HEK293T (cell line): ENCODE measurements at places on chromosomes 6 and 20.

DNA sequence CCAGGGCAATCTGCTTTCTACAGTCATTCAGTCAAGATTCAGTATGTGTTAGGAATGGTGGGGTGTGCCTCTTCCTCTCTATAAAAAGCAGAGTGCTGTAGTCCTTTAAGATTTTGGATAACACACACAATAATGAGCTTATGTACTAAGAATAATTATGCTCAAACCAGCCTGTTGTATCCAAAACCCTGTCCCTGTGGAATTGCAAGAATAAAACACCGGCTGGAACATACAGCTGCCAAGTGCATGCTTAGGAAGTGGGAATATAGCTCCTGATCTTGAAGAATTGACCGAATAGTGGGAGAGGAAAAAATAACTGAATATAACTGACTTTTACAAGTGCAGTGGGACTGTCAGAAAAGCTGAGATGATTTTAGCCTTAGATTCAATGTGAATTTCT lies 979 bp upstream of the MOCS1 start:
- DNase-seq: no peak

DNA sequence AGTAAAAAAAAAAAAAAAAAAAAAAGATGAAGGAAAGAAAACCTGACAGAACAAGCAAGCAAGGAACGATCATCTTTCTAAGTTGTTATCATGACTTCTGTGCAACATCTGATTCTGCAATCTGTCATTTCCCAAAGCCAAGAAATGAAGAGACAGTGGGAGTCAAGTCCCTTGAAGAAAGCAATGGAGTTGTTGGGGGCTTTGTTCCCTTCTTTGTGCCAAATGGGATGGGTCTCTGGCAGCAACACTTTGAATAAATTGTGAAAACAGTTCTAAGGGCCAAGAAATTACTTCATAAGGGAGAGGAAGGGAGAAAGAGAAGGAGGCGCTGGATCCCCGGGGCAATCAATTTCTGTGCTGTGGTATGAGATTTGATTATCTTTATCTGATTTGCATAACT lies 33.3 kb upstream of the RSPO3 start:
- DNase-seq: no peak

- DNase-seq: no peak
Observed at GRCh38 chr6:40244699-40245098, 310.4 kb upstream of the MOCS1 start.

DNA sequence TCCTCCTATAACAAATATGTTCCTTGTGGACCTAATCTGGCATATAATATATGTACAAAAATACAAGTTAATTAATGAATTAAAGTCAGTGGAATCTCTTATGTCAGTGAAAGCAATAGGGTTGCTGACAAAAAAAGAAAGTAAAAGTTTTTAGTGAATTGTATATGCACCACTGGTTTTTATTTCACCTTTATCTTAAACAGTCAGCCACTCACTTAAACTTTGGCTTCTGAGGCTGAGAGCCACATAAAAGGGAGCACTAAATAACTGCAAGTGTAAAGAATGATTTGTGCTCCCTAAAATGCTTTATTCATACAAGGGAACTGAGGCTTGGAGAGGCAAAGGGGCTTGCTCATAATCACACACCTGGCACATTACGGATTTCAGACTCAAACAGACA lies 9.9 kb upstream of the F13A1 start:
- no peak for DNase-seq

DNA sequence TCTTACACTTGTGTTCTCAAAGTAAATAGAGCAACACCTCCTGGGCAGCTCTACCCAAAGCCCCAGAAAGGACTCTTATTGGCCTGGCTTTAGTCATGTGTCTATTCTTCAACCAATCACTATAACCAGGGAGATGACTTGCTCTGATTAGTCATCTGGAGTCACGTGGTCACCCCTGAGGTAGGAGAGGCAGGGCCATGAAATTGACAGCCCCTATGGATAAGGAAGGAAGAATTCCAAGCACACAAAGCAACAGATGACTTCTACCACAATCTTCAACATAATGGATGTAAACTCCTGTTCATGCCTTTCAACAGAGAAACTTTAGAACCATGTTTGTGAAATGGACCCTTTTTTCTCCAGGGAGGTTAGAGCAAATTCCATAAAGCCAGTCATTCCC lies 24.6 kb upstream of the EYA2 start:
- no peak for DNase-seq

GRCh38 chr20:23145281-23145700 lies 59.2 kb upstream of the CD93 start:
- DNase-seq: no peak

GRCh38 chr6:81753711-81754577 lies 1.5 kb upstream of the TENT5A start:
- DNase-seq: peak; percentile 57

- DNase-seq: no peak
Observed at GRCh38 chr6:165835410-165835851, 172.4 kb upstream of the PDE10A start.

- no peak for DNase-seq
Observed at GRCh38 chr20:51132279-51132678, 109.4 kb upstream of the KCNG1 start.

GRCh38 chr6:80637312-80637711 lies 530.8 kb downstream of the BCKDHB start:
- DNase-seq: no peak

DNA sequence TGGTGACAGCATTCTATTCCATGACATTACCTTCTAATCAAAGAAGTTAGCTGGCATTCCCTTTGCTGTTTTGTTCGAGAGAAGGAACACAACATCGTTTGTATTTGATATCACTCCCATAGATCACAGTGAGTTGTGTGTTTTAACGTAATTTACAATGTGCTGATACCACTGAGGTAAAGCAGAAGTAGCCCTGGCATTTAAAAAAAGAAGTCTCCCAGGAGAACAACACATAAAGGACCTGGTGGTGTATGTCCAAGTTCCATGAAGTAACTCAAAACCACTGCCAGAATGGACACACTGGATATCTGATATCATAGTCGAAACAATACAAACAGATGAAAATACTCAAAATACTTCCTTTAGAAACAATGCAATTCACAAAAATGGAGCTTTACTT lies 351.7 kb downstream of the RNGTT start:
- DNase-seq: no peak

GRCh38 chr6:166637812-166638572 lies 10.9 kb upstream of the RPS6KA2 start:
- DNase-seq: no peak

DNA sequence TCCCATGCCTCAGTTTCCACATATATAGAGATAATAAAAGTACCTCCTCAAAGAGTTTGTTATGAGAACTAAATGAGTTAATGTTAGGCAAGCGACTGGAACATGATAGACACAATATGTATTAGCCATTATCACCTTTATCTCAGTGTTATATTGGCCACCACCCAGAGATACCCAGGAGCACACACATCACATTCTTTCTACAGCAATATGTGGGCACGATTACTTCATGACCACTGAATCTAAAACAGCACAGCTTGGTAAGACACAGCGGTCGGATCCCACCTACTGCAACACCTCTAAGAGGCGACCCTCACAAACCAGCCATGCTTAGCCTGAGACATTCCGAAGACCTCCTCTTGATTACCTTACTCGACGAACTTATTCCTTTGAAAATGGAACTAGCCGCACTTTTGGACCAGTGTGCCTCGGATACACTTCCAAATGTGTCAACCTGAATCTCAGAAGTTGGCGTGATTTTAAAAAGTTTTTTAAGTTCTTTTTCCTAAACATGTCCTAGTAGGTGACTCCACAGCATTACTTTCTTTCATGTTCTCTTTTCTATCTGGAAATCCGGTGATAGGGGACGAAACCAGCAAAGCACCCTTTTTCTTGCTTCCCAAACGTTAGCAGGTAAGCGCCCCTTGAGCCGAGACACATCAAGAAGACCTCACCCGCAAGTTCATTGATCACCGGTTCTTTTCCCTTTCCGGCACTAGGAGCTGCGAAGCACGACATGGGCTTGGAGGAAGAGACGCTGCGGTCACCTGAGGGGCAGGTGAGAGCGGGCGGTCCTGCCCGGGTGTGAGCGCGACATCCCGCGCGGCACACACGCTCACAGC lies 923 bp downstream of the GMDS start:
- no peak for DNase-seq
